CD4-positive, alpha-beta T cell treated with Interleukin-10 for 1 hour (primary cell): ENCODE measurements at places on chromosomes 1 and 21.
A peak's percentile ranks its signal among the peaks of the same experiment; 100 is the strongest.

DNA sequence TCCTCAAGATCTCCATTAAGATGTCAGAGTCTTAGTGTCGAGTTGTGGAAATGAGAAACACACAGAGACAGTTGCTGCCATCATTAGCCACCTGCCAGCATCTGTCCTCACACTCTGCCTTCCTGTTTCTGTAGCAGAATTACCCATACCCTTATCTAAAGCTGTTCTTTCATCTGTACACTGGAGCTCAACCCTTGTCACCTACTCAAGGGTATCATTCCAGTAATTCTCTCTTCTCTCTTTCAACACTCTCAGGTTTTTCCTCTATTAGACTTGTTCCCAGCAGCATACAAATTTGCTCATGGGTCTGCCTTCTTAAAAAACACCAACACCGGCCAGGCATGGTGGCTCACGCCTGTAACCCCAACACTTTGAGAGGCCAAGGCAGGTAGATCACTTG lies 27.4 kb upstream of the RNF2 start:
- no peak for DNase-seq

GRCh38 chr1:233635765-233636502 lies 22.0 kb downstream of the KCNK1 start:
- no peak for DNase-seq

- DNase-seq: no peak
These were observed 59.2 kb downstream of the WDR64 start for GRCh38 chr1:241711326-241711725.

- no peak for DNase-seq
These were observed 176.6 kb downstream of the GRIK3 start for GRCh38 chr1:36857754-36858153.

GRCh38 chr1:108107658-108108057 lies 92.5 kb downstream of the SLC25A24 start:
- peak; percentile 31 for DNase-seq

GRCh38 chr1:42942444-42942843 lies 16.2 kb downstream of the SLC2A1 start:
- no peak for DNase-seq
